ENCODE measurements at places on chromosomes 16 and 17.

DNA sequence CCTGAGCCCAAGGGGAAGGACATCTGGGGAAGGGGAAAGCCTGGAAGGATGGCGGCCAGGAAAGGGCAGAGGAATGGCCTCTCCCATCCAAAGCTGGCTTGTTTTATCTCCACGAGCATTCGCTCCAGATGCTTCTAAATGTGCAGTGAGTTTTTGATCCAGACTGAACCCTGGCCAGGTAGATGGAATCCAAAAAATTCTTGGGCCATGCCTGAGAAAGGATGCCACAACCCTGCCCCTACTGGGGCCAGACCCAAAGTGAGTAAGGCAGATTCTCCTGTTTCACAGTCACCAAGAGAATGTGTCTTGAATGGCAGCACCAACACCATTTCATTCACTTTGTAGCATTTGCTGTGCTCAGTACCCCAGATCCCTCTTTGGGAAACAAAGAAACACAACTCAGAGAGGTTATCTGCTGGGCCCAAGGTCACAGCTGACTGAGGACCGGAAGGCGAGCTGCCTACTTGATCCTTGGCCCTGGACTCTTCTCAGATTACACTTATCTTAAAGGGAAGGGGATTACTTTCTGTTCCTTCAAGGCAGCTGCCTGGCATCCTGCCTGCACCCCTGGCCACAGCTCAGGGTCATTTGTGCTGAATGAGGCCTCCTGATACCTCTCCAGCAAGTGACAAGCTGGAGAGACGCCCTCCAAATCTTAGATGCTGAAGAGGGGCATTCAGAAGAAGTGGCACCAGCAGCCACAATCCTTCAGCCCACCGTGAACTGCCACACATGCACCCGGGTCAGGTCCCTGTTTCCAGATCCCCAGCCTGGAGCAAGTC lies 3.6 kb downstream of the LRRC75A start:
- DNase-seq = no peak

GRCh38 chr16:30964574-30965226 lies 7.1 kb downstream of the SETD1A start:
- no peak for DNase-seq

- no peak for DNase-seq
Observed at GRCh38 chr17:66535611-66536010, 233.2 kb downstream of the PRKCA start.

GRCh38 chr16:77383606-77384187 lies 51.1 kb downstream of the ADAMTS18 start:
- no peak for DNase-seq

- no peak for DNase-seq
Observed at GRCh38 chr17:79809530-79810129, 12.8 kb upstream of the CBX8 start.

DNA sequence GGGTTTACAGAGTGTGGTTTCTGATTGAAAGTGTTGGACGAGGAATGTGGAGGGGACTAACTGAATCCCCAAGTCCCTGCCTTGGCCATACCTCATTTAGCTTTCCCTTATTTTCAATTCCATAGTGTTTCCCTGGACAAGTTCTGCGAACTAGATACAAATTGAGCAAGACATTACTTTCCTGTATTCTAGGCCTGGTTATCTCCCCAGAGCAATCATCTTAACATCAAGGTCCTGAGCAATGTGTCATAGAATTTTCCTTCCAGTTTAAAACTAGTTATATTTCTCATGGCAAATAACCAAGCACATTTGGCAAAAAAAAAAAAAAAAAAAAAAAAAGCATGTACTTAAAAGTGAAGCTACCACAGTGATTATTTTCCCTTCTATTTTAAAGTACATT lies 330.1 kb downstream of the CDH11 start:
- DNase-seq = no peak

DNA sequence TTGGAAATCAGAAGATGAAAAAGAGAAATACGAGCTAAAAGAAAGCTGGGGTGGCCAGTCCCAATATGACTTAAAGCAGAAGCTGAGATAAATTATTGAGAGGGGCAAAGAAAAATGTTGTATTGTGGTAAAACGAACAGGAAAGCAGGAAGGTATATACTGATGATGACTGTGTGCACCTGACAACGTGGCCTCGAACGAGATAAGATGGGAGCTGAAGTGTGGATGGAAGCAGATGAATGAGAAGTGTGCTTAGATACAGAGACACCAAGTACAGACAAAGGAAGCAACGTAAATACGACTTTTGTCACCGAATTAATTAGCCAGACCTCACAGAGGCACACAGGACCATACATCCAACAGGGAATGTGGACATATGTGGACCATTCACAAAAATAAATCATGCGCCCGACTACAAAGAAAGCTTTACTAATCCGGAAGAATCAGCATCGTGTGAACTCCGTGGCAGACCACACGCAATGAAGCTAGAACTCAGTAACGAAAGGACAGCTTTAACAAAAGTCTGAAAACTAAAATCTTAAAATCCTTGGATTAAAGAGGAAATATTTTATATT lies 218.7 kb downstream of the RPTOR start:
- no peak for DNase-seq

- DNase-seq = no peak
Observed at GRCh38 chr16:49462362-49462988, 88.9 kb downstream of the C16orf78 start.

- DNase-seq = no peak
Observed at GRCh38 chr17:45902892-45903346, 8.6 kb downstream of the MAPT start.

GRCh38 chr16:6286176-6286575 lies 1046.5 kb upstream of the RBFOX1 start:
- DNase-seq = no peak

DNA sequence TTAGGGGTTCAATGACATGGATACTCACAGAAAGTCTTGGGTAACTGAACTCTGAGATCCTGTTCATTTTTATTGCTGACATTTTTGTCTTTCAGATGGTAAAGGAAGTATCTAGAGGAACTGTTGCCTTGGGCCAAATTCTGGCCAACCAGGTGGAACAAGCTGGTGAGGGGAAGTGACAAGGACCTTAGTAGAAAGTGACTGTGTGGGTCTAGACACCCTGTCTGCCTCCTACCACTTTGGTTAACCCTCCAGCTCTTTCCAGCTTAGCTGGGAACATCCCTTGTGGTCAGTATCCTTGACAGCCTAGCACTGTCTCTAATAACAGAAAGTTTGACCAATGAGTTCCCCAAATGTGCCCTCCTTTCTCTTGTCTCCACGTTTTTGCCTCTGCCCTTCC lies 28.8 kb upstream of the PRKCB start:
- no peak for DNase-seq

DNA sequence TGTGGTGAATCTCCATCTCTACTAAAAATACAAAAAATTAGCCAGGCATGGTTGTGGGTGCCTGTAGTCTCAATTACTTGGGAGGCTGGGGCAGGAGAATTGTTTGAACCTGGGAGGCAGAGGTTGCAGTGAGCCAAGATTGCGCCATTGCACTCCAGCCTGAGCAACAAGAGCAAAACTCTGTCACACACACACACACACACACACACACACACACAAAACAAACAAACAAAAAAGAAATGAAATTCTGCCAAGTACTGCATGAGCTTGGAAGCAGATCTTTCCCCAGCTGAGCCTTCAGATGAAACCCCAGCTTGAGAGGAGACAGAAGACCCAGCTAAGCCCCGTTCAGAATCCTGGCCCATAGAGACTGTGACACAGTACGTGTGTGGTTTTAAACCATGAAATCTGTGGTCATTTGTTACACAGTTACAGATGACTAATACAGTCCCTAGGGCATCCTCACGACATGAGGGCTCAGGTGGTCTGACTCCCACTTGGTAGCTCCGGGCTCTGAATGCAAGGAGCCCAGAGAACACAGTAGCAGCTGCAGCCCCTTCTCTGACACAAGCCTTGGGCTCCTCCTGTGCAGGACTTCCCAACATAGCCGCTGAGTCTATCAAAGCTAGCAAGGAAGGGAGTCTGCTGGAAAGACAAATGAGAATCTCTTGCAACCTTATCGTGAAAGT lies 132.8 kb downstream of the SEC14L1 start:
- DNase-seq = no peak

GRCh38 chr17:55820675-55821074 lies 69.8 kb downstream of the PCTP start:
- DNase-seq = no peak

GRCh38 chr16:66574531-66574930 lies 4.7 kb upstream of the CMTM2 start:
- no peak for DNase-seq

DNA sequence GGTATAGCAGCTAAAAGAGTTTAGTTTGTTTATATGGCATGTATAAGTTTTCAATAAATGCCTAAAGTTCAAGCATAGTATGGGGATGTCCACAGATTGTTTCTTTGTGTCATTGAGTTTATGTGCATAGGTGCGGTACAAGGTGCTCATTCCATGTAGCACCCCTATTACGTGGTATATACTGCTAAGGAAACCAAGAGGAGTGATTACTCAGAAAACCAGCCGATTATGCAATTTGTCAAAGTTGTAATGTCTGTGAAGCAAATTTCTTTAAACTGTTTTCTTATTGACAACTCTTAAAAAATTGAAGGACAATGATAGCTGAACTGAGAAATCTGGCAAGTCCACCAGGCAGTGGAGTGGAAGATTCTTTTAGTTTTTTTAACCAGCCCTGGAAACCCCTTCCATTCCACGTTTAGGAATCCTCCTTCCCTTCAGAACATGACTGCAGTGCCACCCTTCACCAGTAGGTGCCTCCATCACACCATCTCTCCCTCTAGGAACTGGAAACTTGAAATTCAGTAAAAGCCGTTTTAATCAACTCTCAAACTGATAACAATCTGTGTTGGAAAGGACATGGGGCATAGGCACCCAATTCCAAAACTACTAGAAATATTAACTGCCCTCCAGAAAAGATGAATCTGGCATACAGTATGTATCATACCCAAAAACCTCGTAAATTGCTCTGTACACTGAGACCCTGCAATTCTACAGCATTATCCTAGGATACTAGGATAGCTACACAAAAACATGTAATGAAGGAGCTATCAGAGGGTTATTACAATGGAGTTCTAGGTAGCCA lies 43.5 kb downstream of the REXO5 start:
- peak; percentile 66 for DNase-seq

- no peak for DNase-seq
Observed at GRCh38 chr16:66653581-66654350, 42.8 kb downstream of the CMTM4 start.

DNA sequence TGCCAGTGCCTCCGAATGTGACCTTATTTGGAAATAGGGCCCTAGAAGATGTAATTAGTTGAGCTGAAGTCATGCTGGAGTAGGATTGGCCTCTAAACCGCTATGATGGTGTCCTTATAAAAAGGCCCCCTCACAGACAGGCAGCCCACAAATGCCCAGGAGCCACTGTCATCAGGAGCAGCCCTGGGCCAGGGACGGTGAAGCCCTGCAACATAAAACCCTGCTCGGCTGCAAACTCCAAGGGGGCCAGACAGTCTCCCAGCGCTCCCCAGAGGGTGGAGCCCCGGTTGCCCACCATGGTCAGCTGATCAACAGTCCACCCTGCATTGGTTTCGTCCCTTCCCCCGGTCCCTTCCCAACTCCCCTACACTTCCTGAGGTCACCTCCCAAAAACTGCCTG lies 351.7 kb downstream of the FOXL1 start:
- DNase-seq = peak; percentile 35

GRCh38 chr17:21213638-21214014 lies 335 bp downstream of the TMEM11 start:
- DNase-seq = no peak

GRCh38 chr17:5615476-5615875 lies 31.2 kb upstream of the NLRP1 start:
- no peak for DNase-seq

- DNase-seq = no peak
Observed at GRCh38 chr17:17398943-17399926, 77.6 kb upstream of the MED9 start.

- no peak for DNase-seq
Observed at GRCh38 chr16:14117051-14117450, 45.9 kb downstream of the MRTFB start.

DNA sequence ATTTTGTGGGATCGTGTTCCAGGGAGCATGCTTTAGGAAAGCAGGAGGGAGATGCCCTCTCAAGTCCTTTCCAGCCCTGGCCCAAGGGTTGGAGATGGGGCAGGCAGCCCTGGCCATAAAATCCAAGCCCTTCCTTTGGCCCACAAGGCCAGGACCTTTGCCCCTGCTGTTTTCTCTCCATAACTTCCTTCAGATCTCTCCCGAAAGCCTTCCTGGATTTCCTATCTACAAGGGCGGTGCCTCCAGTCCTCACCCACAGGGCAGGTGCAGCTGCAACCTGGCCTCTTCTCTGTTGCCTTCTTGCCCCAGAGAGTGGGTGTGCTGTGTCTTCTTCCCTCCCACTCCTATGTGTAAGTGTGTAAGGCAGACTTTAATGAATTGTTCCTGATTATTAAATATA lies 8.5 kb upstream of the PDP2 start:
- no peak for DNase-seq

GRCh38 chr16:69319381-69319780 lies 8.2 kb downstream of the VPS4A start:
- DNase-seq = no peak

DNA sequence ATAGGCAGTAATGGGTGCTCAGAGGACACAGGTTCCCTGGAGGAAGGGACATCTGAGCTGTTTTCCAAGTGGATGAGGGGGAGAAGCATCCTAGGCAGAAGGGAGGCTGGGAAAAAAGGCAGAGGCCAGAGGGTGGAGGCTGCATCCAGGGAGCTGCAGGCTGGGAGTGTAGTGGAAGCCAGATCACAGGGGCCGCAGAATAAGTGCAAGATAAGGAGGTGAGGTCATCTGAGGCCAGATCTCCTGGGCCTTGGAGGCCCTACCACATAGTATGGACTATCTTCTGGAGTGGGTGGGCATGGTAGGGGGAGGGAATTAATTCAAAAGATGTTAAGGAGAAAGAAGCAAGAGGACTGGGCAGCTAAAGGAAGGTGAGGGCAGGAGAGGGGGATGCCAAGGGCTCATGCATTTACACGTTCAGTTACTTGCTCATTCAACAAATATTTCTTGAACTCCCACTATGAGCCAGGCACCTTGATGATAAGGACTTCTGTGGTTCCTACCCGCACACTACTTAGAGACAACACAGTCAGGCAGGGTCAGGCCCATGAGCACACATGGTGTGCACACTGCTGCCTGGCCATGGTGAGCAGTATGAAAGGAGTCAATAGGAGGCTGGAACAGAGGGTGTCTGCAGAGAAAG lies 2.4 kb upstream of the RIPOR1 start:
- DNase-seq = no peak
